ENCODE measurements at places on chromosomes 5 and 9.

DNA sequence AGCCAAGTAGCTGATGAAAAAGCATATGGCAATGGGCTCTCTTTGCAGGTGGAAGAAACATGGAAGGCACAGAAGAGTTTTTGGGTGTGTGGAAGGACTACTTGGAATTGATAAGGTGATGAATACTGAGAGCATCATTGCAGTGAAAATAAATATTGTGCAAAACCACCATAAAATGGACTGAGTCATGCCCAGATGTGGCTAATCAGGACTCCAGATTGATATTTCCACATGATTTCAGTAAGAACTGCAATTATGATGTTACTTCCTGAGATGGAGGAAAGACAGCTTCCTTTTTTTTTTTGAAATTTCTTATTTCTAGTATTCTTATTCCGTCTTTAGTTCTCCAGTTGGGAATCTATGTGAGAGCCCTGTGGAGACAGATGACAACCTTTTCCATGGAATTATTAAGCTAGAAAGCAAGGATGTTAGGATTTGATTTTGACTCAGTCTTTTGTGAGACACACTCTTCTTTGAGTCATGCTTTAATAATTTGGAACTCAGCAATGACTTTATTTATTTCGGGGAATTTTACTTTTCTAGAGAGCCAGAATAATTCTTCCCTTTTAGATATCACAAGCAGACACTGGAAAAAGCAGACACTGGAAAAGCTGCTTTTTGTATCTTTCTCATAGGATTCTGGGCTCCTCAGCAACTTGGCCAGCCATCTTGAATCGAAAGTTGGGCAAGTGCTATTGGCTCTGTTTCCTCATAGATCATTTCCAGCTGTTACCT is 94.2 kb upstream of the VCAN start:
- ATAC-seq: no peak

- ATAC-seq: no peak
Measured at GRCh38 chr5:76673125-76673524, 42.8 kb upstream of the F2R start.

DNA sequence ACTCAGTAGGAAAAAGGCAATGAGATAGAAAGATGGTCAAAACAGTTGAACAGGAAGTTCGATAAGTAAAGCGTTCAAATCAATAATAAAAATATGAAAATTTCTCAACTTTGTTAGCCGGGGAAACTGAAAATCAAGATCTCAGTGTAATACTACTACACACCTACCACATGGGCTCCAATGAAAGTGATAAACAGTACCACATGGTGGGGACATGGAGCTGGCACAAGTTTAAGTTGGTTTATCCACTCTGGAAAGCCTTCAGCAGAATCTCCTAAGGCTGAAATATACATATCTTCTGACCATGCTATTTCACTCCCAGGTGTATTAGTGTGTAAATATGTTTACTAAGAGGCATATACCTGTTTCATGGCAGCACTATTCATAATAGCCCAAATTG is 126.8 kb downstream of the NXNL2 start:
- ATAC-seq: no peak

- no peak for ATAC-seq
Measured at GRCh38 chr9:70654144-70654543, 239.7 kb upstream of the KLF9 start.

DNA sequence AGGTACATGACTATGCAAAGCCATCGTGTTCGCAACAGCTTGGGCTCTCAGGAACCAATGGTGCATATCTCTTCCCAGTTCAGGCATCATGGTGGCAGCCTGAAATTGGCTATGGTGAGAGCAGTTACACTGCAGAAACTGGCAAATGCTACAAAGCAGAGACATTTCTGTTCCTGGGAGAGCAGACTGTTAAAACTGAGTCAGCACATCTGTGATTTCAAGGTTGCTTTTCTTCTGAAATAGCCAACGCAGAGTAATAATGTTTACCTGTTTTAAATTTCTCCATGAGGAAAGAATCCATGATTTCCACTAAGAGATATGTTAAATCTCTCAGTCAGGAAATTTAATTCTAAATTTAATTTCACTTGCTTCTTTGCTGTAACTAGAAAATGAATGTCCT is 47.8 kb downstream of the C7 start:
- ATAC-seq: no peak

GRCh38 chr9:37026113-37026930 is 7.7 kb downstream of the PAX5 start:
- no peak for ATAC-seq

DNA sequence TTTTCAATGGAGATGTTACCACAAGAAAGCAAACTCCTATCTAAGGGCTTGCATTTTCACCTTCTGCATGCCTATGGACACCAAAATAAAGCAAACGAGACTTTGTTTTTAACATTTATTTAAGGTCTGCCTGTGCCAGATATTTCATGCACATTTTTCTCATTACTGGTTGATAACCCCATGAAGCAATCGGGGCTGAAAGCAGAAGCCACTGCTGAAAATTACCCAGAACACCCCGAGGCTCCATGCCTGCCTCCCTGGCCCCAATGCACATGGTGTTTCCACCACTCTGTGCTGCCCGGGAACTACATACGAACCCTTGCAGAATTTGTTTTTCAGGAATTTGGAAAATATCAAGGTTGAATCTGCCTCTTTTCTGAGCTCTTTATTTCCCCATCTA is 240.1 kb downstream of the NR2F1-AS1 start:
- ATAC-seq: no peak

DNA sequence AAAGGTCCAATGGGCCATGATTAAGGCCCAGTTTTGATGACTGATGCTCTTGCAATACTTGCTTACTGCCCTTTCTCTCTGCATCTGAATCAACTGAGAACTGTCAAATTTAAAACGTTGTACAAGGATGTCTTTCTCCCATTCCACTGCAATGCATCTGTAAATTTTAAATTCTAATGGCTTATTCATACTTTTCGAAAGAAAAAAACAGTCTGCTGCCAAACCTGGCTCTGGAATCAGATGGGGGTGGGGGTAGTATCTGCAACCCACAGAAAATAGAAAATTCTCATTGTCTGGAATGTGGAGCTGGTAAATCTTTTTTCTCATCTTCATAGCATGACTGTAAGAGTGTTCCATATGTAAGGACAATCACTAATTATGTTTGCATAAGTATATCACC is 371.8 kb upstream of the RFX3 start:
- ATAC-seq: no peak

Data from activated T-helper 17 cell treated with anti-CD3 and anti-CD28 coated beads, Interleukin-2, amount 50 U/mL, for 72 hours (primary cell).